ENCODE measurements at places on chromosomes 5 and 9. TPM values are rescaled to one million over a fixed set of nuclear protein-coding genes. Genes with fewer than 3 reads are reported as not detected.

- no peak for DNase-seq
- no peaks in the 10 kb centered on the region for H3K36me3 ChIP-seq
- no peak overlapping the region for H3K4me3 ChIP-seq
Measured at GRCh38 chr9:84394036-84394435, 53.5 kb upstream of the SLC28A3 start.

- no peak for DNase-seq
- peaks cover 9% of the 10 kb centered on the region for H3K4me1 ChIP-seq
- H3K36me3 ChIP-seq = no peaks in the 10 kb centered on the region
- H3K27me3 ChIP-seq = peaks cover 61% of the 10 kb centered on the region
- no peak within 1 kb of the TSS for H3K4me3 ChIP-seq
- no peak within 1 kb of the TSS for H3K27ac ChIP-seq
Measured at GRCh38 chr5:40841068-40841805, at the start of gene CARD6. TSS of gene CARD6 (plus strand) at chr5:40841367. CDS start at chr5:40841383, 16 bp downstream.

DNA sequence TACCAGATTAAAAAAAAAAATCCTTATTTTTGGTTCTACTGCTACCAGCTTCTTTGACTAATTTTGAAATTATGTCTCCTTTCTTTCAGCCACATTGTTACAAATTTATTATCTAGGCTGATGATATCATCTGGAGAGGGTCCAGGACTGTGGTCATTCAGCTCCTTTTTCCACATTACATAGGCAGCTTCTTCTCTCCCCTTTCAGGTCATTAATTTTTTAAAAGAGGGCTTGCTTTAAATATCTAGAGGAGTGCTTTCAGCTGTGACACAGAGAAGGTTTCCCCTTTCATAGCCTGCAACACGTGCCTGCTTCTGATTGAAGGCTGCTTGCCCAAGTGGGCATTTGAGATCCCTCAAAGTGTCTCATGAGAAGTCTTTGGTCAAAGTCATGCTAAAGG, 155.7 kb upstream of the PAPPA start:
- H3K36me3 ChIP-seq = no peaks in the 10 kb centered on the region
- no peaks in the 10 kb centered on the region for H3K4me1 ChIP-seq
- no peaks in the 10 kb centered on the region for H3K27me3 ChIP-seq
- no peak overlapping the region for H3K27ac ChIP-seq

DNA sequence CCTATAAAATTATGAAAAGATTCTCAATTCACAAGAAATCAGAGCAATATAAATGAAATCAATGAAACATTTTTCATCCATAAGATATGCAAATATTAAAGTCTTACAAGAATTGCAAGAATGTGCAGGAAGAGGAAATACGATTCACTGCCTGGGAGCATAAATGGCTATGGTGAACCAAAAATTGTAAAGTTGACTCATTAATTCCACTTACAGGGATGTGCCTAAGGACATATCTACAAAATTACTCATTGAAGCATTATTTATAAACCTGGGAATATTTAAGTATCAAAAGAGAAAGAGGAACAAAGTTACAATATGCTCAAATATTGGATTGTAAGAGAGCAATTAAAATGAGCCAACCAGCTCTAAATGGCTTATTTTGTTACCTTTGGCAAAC, 6.9 kb upstream of the NIPSNAP3A start:
- no peak for DNase-seq
- H3K27ac ChIP-seq = no peak overlapping the region
- no peaks in the 10 kb centered on the region for H3K36me3 ChIP-seq
- H3K4me3 ChIP-seq = no peak overlapping the region

SPATA31C1 gene
- 1.4 TPM for total RNA-seq
